Breast epithelium (tissue), 4 donors: ENCODE measurements at places on chromosomes 2 and 18. TPM values are rescaled to one million over a fixed set of nuclear protein-coding genes. Genes with fewer than 3 reads are reported as not detected.

- no peaks in the 10 kb centered on the region for H3K4me1 ChIP-seq
- H3K27me3 ChIP-seq = no peaks in the 10 kb centered on the region
- peaks cover 2% of the 10 kb centered on the region for H3K36me3 ChIP-seq
- no peak overlapping the region for H3K4me3 ChIP-seq
- no peak overlapping the region for H3K27ac ChIP-seq
These were observed 24.1 kb downstream of the PLCD4 start for GRCh38 chr2:218631837-218632236.

GRCh38 chr2:10915236-10915635, 3.5 kb downstream of the KCNF1 start:
- DNase-seq = no peak
- no peak overlapping the region for H3K27ac ChIP-seq
- no peaks in the 10 kb centered on the region for H3K27me3 ChIP-seq
- no peaks in the 10 kb centered on the region for H3K4me1 ChIP-seq
- H3K4me3 ChIP-seq = no peak overlapping the region

DNA sequence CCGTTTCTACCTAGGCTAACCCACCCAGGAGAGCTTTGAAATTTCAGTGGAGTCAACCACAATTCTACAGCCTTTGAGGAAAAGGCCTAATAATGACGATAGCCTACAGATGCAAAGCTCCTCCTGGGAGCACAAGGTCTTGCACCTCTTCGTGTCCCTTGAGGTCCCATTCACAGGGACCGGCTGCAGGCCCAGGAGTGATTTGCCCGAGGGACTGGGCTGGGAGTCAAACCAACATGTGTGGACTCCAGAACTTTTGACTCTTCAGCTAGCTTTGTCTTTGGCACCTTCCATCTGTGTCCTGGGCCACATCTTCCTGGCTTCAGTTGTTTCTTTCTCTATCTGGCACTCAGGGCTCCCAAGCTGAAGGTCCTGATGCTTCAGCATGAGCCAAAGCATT, 76.5 kb downstream of the SMAD7 start:
- no peak overlapping the region for H3K27ac ChIP-seq
- no peaks in the 10 kb centered on the region for H3K4me1 ChIP-seq
- DNase-seq = no peak
- no peaks in the 10 kb centered on the region for H3K36me3 ChIP-seq
- no peaks in the 10 kb centered on the region for H3K27me3 ChIP-seq
- no peak overlapping the region for H3K4me3 ChIP-seq

DNA sequence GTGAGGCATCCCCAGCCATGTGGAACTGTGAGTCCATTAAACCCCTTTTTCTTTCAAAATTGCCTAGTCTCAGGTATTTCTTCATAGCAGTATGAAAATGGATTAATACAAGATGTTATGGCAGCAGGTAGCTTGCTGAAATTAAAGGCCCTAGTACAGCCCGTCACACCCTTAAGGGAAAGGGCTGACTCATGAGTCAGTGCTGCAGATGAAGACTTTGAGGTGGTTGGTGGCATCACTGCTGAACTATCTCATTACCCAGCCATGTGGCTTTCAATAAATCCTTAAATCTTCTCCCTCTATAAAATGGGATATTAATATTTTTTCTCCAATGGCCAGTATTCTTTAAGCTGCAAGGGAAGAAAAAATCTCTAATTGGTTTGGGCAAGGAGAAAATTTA, 226.1 kb upstream of the CCDC68 start:
- no peak overlapping the region for H3K4me3 ChIP-seq
- no peaks in the 10 kb centered on the region for H3K27me3 ChIP-seq
- no peak overlapping the region for H3K27ac ChIP-seq
- H3K36me3 ChIP-seq = no peaks in the 10 kb centered on the region
- no peaks in the 10 kb centered on the region for H3K4me1 ChIP-seq
- no peak for DNase-seq

GRCh38 chr2:11975373-11975772, 228.9 kb downstream of the LPIN1 start:
- no peaks in the 10 kb centered on the region for H3K36me3 ChIP-seq
- H3K4me3 ChIP-seq = no peak overlapping the region
- no peak for DNase-seq
- H3K4me1 ChIP-seq = no peaks in the 10 kb centered on the region

Gene DYNAP
- not detected for total RNA-seq

DNA sequence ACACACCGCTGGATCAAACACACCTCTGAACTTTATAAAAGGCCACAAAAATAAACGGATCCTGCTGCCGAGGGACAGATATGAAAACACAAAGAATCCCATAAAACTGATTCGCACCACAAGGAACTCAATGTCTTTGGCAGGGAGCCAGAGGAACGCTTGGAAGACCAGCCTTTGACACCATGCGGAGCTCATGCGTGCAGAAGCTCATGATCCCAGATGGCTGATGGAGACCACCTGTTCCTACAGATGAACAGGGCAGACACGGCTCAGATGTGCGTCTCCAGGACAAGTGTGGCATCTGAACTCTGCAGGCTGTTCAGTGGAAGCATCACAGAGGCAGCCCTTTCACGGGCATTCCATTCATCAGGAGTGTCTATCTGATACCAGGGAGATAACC, 24.9 kb downstream of the COPS9 start:
- no peak overlapping the region for H3K4me3 ChIP-seq
- no peaks in the 10 kb centered on the region for H3K36me3 ChIP-seq
- no peak overlapping the region for H3K27ac ChIP-seq
- H3K4me1 ChIP-seq = no peaks in the 10 kb centered on the region

GRCh38 chr2:29583548-29584156, 337.7 kb downstream of the ALK start:
- no peak overlapping the region for H3K27ac ChIP-seq
- DNase-seq = no peak
- no peaks in the 10 kb centered on the region for H3K36me3 ChIP-seq

Gene AOX1
- total RNA-seq = 100.0 TPM

DNA sequence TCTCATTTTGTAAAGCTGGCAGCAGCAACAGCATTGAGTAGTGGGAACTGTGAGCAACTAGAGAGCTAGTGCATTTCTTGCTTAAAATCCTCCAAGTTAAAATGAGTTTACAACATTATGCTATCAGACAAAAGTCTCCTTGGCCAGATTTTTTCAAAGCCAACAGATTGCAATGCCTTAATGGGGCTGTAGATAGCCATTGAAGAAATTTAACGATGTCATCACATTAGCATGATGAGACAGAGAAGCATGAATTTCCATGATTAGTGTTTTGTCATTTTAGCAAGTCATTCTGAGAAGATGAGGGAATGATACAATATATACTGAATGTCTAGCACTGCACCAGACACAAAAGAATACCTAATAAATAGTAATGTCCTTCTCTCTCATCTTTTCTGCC, 307.5 kb upstream of the REG3G start:
- H3K4me1 ChIP-seq = no peaks in the 10 kb centered on the region
- DNase-seq = no peak
- H3K4me3 ChIP-seq = no peak overlapping the region
- no peaks in the 10 kb centered on the region for H3K36me3 ChIP-seq
- H3K27ac ChIP-seq = no peak overlapping the region
- H3K27me3 ChIP-seq = no peaks in the 10 kb centered on the region
